ENCODE measurements at places on chromosomes 1 and 21.

GRCh38 chr1:52204696-52205095 is 62.8 kb downstream of the ZFYVE9 start:
- no peak for DNase-seq

DNA sequence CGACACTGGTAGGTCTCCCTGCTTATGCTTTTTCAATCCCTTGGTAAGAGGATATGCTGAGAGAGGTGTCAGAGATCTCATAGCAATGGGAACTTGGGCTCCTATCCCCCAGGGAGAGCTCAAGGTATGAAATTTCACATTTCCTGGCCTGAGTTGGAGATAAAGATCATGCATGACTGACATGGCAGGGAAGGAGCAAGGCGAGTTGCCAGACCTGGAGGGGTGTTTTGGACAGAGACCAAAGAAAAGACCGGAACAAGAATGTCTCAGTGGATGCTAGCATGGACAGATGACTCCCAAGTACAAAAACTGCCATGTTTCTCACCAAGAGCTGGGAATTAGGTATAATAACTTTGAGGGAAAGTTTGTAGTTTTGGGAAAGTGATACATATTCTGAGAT is 334.1 kb upstream of the B3GALT2 start:
- no peak for DNase-seq

DNA sequence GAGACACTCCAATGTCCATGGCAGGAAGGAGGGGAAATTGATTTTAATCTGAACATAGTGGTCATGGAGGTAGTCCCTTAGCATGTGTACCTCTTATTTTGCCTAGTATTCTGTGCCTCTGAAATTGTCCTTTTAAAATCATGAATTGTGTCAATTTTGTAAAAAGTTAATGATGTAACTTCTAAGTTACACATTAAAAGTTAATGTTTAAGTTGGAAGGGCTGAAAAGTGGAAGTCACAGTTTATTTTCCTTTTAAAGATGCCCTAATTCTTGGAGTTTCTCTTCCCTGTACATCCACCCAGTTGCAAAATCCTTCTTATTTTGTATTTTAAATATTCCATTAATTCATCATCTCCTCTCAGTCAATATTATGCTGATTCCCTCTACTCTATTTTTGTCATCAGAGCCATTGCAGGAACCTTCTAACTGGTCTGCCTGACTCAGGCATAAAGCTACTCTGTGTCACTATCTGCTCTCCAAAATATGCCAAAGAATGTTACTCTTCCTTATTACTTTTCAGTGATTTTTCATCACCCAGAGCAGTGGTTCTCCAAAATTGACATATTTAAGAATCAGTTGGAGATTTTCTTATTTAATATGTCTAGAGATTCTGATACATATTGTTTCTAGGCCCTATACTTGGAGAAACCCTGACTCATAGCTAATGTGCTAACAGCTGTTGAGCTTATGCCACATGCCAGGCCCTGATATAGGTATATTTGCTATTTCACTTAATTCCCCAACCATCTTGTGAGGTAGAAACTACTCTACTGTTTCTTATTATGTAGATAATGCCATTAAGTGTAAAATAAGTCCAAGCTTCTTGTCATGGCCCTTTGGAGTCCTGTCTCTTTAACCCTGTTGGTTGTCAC is 5.1 kb downstream of the HOOK1 start:
- no peak for DNase-seq

DNA sequence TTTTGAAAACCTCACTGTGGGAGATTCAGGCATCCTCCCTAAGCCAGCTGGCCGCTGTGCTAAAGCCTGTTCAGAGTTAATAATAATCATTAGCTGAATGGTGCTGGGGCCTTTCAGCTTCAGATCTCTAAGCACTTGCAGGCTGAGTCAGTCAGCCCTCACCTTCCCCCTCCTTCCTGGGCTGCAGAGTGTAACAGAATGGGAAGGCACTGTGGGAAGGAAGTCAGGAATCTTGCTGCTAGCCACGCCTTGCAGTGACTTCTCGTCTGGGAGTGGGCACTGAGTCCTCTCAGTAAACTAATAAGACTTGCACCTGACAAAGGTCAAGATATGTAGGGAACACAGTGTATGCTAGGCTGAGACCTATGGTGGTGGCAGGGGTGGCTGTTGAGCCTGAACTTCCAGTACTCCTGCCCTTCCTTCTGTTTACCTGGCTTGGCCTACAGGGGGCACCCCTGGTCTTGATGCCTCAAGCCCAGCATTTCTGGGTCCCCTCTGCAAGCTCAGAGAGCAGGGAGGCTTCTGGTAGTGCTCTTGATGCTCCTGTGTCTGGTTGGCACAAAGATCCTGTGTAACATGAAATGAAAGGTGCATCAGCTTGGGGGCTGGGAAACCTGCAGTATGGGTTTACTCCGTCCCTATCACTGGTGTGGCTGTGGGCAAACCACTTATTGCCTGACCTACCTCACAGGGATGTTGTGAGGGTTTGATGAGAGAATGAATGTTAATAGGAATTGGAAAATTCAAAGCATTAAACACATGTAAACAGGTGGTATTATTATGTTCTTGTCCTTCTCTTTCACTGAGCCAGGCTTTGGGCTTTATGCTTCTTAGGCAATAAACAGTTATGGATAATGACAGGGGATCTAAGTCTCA is 6.0 kb downstream of the CYB561D1 start:
- peak; percentile 64 for DNase-seq

- no peak for DNase-seq
Measured at GRCh38 chr1:178530037-178530402, 17.1 kb downstream of the TEX35 start.

DNA sequence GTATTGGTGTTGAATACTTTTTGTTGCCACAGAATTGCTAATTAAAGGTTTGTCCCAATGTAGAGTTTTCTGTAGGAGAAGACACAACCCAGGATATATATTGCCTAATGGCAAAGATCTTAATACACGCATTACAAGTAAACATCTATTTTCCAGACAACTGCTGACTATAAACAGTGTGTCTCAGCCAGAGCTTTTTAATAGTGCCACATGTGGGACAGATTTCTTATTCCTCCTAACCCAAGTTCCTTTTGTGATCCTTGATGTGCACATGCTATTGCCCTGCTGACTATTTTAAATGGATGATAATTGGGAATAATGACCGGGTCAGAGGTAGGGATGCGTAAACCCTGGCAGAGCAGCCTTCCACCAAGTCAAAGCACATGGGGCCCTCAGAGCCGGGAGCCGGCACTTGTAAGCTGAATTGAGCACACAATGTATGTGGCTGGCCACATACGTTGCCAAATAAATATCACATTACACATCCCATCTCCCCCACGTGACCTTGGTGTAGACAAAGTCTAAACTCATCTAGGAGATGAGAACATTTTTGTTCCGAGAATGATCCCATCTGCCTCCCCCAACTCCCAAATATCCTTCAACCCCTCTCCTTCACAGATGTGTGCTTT is 209.8 kb upstream of the NFIA start:
- no peak for DNase-seq

GRCh38 chr1:31152181-31152795 is 86.8 kb upstream of the PUM1 start:
- no peak for DNase-seq
